ENCODE measurements at places on chromosomes 6 and 20. TPM values are rescaled to one million over a fixed set of nuclear protein-coding genes. Genes with fewer than 3 reads are reported as not detected.

DNA sequence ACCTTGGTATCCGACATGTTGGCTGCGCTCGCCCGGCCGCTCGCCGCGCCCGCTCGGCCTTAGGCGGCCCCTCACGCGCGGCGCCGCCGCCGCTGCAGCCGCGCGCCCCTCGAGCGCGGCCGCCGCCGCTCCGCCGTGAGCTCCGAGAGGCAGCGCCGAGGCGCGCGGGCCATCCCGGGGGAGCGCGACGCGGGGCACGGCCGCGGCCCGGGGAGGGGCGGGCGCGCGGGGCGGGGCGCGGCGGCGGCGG, at the start of gene KIF13A:
Gene KIF13A, minus strand, starts transcription at position 189 of the 250 bp plus-strand sequence. Its CDS starts 172 bp downstream, at position 17.
- no peak for DNase-seq

GRCh38 chr20:37758332-37758731, 64.5 kb downstream of the CTNNBL1 start:
- no peak for DNase-seq

- DNase-seq: no peak
These were observed 107.4 kb downstream of the TRIM27 start for GRCh38 chr6:28816339-28816908.

- DNase-seq: no peak
These were observed 41.8 kb upstream of the LAMA4 start for GRCh38 chr6:112296122-112296521.

DNA sequence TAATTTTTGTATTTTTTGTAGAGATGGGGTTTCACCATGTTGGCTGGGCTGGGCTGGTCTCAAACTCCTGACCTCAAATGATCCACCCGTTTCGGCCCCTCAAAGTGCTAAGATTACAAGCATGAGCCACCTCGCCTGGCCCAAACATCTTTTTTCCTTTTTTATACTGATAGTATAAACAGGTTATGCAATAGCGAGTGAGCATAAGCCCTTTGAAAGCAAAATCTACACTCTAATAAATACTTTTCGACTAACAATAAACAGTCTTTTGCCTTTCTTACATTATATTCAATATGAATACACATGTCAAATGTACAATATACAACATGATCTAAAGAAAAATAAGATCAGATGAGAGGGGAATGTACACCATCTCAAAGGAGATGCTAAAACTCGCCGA, 38.7 kb downstream of the KIF13A start:
- DNase-seq: no peak

DNA sequence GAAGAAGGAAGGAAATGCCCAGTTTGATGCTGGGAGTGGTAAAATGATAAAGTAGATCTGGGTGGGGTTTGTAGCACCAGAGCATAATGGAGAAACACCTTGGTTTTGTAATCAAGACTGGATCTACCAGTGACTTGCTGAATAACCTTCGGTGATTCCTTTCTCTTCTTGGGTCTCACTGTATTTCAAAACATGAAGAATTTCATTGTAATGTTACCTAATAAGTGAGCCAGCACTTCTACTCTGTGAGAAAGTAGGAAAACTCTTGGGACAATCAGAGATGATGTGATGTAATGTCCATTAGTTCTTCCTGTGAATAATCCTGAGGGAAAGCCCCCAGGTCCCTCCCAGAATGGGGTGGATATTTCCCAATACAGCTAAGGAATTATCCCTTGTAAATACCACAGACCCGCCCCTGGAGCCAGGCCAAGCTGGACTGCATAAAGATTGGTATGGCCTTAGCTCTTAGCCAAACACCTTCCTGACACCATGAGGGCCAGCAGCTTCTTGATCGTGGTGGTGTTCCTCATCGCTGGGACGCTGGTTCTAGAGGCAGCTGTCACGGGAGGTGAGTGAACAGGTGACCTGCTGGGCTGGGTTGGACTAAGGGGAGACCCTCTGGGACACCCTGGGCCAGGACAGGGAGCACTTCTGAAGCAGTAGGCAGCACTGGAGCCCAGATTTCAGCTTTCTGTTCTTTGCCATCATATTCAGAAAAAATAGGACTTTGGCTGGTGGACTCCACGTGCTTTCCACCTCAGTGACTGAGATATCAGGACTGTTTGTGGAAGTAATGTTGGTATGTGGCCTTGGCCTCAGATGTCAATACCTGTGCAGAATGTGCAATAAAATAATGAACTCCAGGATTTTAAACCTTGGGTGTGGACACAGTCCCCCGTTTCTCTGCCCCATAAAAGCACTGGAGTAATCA, at the start of gene PI3:
Gene PI3, plus strand, starts transcription at position 469 of the 931 bp plus-strand sequence. Its CDS starts 21 bp downstream, at position 490.
- DNase-seq: no peak

DNA sequence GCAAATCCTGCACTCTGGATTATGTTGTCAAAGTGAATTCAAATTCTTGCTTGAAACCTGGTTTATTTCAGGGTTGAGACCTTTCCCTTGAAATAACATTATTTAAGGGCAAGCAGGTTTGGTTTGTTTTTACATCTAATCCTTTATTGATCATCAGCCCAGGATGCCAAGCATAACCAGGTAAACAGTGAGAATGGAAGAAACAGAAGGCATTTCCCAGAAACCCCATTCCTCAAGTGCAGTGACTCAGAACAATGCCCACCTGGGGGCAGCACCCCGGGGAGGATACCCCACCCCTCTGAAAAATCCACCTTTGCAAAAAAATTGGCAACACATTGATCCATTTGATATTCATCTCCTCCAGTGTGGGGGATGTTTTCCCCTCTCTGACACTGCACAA, 32.5 kb downstream of the POFUT1 start:
- DNase-seq: peak; percentile 43

- DNase-seq: peak; percentile 11
These were observed 9.6 kb upstream of the PCMTD2 start for GRCh38 chr20:64245746-64246595.

DNA sequence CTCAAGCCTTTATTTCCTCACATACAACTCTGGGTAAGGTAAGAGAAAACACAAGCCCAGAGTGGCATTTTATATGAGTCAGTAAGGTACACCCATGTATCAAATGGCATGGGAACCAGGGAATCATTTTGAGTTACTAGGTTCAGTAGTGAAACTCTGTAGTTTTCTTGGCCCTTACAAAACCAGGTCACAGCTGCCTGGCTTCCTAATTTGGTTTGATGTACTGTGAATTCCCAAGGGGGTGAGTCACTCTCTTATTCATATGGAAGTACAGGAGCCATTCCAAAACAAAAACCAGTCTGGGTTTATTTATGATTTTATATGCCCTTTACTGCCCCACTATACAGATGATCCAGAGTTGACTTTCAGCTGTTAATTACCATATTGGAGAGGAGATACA, 70.7 kb downstream of the PDE7B start:
- peak; percentile 31 for DNase-seq

GRCh38 chr6:64644024-64644423, 1008.4 kb downstream of the PHF3 start:
- no peak for DNase-seq

DNA sequence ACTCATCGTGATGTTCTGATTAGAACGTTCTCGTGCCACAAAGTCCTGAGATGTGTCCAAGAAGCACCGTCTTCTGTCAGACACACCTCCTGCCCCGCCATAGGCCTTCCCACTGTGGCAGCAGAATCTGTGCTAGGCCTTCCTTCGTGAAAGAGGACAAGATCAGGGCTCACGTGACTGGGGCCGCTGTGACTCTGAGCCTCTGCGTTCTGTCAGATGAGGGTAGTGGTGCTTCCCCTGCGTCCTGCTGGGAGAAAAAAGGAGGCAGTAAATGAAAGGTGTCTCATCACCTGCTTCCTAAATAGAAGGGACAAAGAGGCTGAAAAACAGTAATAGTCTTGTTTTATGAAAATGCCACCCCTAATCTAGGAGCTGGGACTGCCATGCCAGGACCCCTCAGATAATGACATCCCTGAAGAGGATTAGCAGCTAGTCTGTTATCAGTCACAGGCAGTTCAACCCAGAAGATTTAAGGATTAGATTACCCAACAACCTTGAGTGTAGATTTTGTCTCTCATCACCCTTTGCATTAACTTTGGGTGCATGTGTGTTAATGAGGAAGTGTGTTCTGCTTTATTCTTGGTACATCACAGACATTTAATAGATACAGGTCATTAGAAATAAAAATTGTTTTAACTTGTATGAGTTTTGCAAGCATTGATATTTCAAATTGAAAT, 4.1 kb downstream of the DNAJC5 start:
- DNase-seq: no peak

The CST2 gene
- polyA plus RNA-seq: not detected

The BFSP1 gene
- 7.1 TPM for polyA plus RNA-seq

The CPNE5 gene
- 0.30 TPM for polyA plus RNA-seq

Data from SK-N-SH (cell line).